ENCODE measurements at places on chromosomes 5 and 9.

DNA sequence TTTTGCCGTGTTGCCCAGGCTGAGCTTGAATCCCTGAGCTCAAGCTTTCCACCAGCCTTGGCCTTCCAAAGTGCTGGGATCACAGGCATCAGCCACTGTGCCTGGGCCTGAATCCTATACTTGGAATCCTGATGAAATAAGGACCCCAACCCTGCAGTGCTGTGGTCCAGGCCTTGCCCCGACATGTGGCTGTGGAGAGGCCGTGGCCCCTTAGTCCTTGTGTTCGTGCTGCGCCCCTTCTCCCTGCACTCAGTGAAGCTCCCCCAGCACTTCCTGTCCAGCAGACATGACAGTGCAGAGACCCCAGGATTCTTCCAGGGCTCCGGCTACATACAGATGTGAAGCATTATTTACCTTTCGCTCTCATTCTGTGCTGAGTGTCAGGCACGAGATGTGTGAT lies 52.9 kb downstream of the EHMT1 start:
- DNase-seq = no peak

DNA sequence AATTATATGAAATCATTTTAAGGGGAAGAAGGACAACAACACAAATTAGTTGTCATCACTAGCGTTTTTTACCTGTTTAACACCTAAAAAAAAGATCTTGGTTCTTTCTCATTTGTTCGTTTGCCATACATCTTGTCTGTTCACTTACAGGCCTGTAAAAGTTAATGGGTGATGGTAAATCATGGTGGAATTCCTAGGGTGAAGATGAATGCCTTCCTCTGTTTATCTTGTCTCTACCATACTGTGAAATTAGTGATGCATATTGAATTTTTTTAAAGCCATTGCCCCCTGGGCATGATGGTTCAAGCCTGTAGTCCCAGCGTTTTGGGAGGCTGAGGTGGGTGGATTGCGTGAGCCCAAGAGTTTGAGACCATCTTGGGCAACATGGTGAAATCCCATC lies 46.6 kb downstream of the LRRTM2 start:
- DNase-seq = no peak

- no peak for DNase-seq
Measured at GRCh38 chr9:3027210-3027609, 183.3 kb upstream of the PUM3 start.

DNA sequence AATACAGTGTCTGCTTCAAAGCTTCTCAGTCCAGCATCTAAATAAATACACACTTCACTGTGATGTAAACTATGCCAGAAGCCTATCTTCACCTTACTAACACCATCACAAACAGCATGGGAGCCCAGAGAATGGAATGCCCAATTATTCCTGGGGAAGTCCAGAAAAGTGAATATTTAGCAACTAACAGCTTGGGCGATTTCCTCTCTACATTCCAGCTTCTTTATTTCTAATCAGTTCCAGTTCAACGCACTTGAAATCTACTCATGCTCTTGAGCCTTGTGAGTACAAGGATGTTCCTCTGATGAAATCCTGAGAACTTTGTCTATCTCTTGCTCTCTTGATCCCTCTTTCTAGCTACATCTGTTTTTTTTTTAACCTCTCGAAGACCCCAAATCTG lies 100.4 kb upstream of the C9orf72 start:
- DNase-seq = no peak

DNA sequence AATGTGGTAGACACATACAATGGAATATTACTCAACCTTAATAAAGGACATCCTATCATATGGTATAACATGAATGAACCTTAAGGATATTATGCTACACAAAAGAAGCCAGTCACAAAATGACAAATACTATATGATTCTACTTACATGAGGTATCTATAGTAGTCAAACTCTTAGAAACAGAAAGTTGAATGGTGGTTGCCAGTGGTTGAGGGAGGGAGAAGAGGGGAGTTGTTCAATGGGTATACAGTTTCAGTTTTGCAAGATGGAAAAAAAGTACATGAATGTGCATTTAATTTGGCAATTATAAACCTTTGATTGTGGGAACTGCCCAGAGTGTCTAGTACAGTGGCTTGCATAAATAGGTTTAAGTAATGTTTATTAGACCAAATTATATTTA lies 473.3 kb upstream of the ZNF608 start:
- DNase-seq = no peak

DNA sequence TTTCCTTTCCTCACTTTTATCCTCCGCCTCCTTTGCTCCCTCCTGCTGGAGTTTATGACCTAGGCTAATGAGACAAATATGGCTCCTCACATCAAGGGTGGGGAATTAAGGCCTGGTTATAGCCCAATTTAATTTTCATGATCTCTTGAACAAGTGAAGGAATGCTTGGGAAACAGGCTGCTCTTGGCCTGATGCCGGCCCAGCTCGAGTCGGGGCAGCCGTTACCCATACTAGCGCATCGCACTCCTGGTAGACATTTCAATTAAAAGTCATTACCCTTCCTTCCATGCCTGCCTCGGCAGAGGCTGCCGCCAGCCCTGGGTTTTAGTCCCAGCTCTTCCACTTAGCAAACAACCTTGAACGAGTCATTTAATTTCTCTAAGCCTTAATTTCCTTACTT lies 425.7 kb downstream of the TMEM38B start:
- DNase-seq = no peak

All from stimulated activated CD8-positive, alpha-beta memory T cell treated with anti-CD3 and anti-CD28 coated beads, Interleukin-12 subunit alpha, Interleukin-12 subunit beta, amount 100 ng/mL, for 4 hours (primary cell).